ENCODE measurements at places on chromosomes 13 and 19.

DNA sequence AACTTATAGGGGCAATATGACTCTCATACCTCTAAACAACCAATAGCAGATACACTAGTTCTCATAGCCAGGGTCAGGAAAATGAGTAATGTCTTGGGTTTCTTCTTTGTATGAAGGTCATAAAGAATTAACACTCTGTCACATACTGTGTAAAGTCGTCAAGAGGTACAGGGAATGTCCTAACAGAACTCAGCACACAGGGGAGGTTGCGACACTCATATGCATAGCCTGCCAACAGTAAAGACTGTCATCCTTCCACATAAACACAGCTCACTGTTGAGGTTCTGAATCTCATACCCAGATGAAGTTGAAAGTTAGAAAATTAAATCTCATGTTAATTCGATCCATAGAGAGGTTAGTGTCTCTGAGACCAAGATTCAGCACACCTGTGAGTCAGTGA, 34.2 kb upstream of the ZNF254 start:
- DNase-seq, result no peak

- peak; percentile 22 for DNase-seq
Observed at GRCh38 chr19:9674663-9675357, at the start of gene ZNF562. Gene ZNF562 (minus strand): TSS chr19:9675100. CDS start chr19:9660744, 14,356 bp downstream.

DNA sequence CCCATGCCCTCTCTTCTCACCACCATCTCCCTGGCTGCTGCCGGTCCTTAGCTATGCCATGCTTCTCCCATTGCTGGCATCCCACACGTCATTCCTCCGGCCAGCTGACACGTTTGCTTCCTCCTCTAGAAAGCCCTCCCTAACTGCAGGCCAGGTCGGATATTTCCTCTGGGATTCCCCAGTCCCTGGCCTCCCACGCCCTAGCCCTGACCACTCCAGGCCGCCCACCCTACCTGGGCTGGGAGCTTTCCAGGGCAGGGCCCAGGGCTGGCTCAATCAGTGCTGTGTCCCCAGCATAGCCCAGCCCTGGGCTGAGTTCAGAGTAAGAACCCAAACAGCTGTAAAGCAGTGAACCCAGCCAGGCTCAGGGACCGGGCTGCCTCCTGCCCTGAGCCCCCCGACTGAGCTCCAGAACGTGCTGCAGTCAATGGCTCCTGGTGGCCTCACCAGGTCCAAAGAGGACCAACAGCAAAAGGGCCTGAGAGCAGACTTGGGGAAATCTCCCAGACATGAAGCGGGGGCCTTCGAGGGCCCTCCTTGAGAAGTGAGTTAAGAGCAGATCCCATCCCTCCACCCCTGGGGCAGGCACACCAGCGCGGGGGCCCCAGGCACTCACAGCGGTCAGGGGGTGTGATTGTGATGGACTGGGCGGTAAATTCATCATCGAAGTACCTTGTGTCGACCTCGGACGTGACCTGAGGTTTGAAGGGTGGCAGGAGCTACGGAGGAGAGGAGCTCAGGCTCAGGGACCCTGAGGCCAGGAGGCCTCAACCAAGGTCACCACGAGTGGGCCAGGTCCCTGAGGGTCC, 8.1 kb upstream of the CCNP start:
- DNase-seq, result no peak

DNA sequence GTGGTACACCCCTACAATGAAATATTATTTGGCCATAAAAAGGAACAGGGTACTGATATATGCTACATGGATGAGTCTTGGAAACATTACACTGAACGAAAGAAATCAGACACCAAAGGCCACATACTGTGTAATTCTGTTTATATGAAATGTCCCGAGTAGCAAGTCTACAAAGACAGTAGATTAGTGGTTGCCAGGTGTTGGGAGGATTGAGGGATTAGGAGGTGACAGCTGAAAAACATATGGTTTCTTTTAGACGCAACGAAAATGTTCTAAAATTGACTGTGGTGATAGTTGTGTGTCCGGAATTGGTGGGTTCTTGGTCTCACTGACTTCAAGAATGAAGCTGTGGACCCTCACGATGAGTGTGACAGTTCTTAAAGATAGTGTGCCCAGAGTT, 35.1 kb downstream of the IL17D start:
- DNase-seq, result no peak

- DNase-seq, result no peak
Observed at GRCh38 chr19:4701557-4701956, 22.1 kb downstream of the DPP9 start.

- no peak for DNase-seq
Observed at GRCh38 chr13:62747152-62747551, 1331.5 kb upstream of the PCDH20 start.

DNA sequence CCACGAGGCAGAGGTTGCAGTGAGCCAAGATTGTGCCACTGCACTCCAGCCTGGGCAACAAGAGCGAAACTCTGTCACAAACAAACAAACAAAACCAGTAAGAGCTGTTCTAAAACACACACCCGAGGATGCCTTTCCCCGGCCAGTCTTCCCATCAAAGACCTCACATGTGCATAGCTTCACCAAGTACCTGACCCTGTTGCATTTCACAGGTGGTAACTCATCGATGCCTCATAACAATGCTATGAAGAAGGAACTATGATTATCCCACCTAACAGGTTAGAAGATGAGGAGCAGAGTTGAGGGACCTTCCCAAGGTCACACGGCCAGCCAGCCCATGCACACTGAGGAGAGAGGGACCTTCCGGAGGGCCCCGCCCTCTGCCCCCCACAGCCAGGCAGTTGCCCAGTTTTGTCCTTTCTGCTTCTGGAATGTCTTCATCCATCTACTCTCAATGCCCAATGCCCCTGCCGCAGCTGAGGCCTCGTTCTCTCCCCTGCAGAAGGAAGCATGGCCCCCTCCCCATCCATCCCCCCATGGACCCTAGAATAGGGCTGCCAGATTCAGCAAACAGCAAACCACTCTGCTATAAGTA, 16.8 kb upstream of the LENG8 start:
- no peak for DNase-seq

- DNase-seq, result no peak
Observed at GRCh38 chr13:88005188-88005587, 334.0 kb downstream of the SLITRK5 start.

DNA sequence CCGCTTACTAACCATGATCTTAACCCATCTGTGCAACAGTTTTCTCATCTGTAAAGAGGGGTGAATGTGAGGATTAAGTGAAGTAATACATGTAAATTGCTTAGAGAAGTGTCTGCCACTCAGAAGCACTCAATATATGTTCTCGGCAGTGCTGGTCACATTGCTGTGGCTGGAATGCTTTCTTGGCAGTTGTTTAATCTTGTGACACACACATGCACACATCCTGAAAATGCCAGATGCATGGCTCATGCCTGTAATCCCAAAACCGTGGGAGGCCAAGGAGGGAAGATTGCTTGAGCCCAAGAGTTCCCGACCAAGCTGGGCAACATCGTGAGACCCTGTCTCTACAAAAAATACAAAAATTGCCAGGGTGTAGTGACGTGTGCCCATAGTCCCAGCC, 4.9 kb upstream of the DMKN start:
- DNase-seq, result no peak

- no peak for DNase-seq
Observed at GRCh38 chr13:79245937-79246577, 160.0 kb downstream of the RBM26 start.

DNA sequence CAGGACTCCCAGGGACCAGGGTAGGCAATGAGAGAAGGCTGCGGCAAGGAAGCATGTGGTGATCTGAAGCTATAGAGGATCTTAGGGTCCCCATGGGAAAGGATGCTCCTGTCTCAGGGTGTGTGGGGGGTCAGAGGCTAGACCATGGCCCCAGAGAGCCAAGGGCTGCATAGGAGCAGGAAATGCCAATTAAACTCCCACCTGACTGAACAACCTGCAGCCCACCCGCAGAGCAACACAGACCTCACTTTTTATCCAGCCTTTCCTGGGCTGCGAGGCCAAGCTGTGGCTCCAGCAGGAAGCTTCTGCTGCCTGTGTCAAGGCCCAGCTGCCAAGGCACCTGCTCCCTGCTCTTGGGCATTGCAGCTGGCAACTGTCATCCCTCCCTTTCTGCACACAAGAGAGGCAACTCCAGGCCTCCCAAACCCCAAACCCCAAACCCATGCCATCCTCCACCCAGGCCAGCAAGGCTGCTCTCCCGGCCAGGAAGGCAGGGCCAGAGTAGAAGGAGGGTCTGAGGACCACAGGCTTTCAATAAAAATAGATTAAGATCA, 290.1 kb downstream of the FOXO1 start:
- no peak for DNase-seq

DNA sequence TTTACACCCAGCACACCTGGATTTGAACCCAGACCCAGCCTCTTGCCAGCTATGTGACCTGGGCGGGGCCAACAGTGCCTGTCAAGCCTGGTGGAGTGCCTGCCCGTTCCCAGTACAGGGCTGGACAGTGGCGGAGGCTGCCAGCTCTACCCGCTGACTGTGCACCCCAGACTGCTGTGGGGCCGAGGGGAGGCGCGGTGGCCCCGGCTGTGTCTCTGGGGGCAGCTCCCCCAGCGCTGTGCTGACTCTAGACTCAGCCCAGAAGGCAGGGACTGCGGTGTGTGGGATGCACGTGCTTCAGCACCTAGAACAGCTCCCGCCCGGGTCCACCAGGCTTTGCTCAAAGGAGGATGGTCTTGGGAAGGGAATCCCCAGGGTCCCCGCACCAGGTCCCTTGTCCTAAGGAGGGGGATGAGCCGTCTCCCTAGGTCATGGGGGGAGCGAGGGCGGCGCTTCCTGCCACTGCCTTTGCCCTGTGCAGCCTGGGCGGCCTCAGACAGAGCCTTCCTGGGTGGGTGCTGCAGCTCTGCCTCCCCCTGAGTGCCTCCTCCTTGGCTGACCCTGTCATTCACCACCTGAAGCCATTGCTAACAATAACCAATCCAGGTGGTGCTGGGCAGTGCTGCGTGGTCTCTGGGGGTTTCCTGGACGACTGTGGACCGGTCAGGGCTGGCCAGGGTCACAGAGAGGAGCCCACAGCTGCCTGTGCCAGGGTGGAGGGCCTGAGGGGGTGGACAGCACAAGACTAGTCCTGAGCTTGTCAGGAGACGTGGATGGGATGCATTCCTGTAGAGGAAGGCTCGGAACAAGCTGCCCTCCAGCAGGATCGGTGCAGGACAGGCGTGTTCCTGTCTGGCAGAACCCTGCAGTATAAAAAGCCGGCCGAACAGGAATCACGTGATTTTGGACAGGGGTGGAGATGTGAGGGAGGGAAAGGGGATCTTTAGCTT, 18.6 kb downstream of the TMEM255B start:
- no peak for DNase-seq

- no peak for DNase-seq
Observed at GRCh38 chr19:39996218-39996810, 546 bp upstream of the ZNF546 start.

- no peak for DNase-seq
Observed at GRCh38 chr13:47832458-47832972, 168.6 kb downstream of the SUCLA2 start.

DNA sequence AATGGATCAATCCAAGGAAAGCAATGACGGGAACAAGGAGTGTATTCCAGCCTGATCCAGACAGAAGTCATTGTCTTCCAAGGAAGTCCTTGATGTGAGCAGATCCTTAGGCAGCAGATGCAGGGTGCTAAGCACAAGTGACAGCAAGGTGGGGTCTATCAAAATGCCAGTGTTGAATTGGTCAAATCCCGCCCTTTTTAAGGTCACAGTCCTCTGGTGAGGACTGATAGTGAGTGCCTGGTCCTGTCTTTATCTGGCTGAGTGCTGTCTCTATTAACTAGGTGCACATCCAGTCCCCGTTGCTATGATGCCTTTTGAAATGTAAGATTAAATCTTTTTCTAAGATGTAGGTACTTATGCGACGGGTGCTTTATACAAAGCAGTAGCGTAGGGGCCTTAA, 1.3 kb upstream of the LAMP1 start:
- no peak for DNase-seq

GRCh38 chr13:33383724-33384577, 98.4 kb upstream of the STARD13 start:
- DNase-seq, result peak; percentile 58

DNA sequence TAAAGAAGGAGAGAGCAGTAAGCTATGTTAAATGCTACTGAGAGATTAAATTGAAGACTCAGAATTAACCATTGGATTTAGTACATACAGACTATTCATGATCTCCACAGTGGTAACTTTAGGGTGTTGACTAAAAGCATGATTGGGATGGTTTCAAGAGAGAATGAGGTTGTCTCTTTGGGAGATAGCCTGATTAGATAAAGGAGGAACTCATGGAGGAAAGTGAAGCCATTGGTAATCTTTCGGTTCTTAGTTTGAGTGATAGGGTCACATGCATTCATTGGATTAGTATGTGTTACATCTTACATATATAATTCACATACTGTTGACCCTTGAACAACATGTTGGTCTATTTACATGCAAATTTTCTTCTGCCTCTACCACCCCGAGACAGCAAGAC, 18.8 kb upstream of the KL start:
- DNase-seq, result no peak
